ENCODE measurements at places on chromosomes 4 and X.

DNA sequence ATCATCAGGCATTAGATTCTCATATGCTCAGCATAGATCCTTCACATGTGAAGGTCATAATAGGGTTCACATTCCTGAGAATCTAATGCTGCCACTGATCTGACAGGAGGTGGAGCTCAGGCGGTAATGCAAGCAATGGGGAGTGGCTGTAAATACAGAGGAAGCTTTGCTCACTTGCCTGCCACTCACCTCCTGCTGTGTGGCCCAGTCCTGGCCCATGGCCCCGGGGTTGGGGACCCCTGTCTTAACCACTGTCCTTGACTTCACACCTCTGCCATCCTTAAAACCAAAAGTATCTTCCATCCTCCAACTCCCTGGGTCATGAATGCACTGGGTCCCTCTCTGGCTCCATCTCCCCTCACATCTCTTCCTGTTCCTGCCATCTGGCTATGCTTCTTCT lies 129.1 kb downstream of the HMX1 start:
- no peak overlapping the region for H3K27ac ChIP-seq
- no peaks in the 10 kb centered on the region for H3K4me1 ChIP-seq
- no peak for DNase-seq
- no peak overlapping the region for H3K4me3 ChIP-seq

DNA sequence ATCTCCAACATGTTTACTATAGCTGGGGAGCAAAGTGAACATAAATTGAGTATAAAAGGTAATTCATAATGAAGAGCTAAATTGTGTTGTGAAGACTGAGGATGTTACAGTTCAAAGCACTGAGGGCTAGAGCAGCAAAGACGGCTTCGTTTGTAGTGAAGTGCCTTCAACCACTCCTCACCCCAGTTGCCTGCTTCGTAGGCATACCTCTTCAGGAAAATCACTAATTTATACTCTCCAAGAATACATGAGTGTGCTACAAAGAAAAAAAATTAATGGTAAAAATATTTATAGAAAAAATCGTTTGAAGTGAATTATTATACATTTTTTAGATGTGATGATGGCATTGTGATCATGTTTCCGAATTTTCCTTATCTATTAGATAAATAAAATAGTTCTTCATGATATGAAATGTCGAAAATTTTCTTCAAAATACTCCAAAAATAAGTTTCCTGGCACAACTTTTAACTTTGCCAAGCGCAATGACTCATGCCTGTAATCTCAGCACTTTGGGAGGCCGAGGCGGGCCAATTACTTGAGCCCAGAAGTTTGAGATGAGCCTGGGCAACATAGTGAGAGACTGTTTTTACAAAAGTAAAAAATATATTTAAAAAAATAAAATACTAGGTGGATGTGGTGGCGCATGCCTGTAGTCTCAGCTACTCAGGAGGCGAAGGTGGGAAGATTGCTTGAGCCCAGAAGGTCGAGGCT lies 41.6 kb downstream of the ZFP42 start:
- H3K27me3 ChIP-seq: no peaks in the 10 kb centered on the region
- no peak for DNase-seq
- H3K4me1 ChIP-seq: no peaks in the 10 kb centered on the region
- H3K4me3 ChIP-seq: no peak overlapping the region
- no peak overlapping the region for H3K27ac ChIP-seq

GRCh38 chr4:70701271-70701670 lies 12.9 kb downstream of the UTP3 start:
- peaks cover 5% of the 10 kb centered on the region for H3K4me1 ChIP-seq
- no peak for DNase-seq
- H3K27ac ChIP-seq: no peak overlapping the region
- no peaks in the 10 kb centered on the region for H3K36me3 ChIP-seq

GRCh38 chrX:74781507-74782034 lies 143.7 kb downstream of the NEXMIF start:
- no peaks in the 10 kb centered on the region for H3K36me3 ChIP-seq
- no peak for DNase-seq
- no peaks in the 10 kb centered on the region for H3K4me1 ChIP-seq
- H3K27me3 ChIP-seq: no peaks in the 10 kb centered on the region
- no peak overlapping the region for H3K27ac ChIP-seq

DNA sequence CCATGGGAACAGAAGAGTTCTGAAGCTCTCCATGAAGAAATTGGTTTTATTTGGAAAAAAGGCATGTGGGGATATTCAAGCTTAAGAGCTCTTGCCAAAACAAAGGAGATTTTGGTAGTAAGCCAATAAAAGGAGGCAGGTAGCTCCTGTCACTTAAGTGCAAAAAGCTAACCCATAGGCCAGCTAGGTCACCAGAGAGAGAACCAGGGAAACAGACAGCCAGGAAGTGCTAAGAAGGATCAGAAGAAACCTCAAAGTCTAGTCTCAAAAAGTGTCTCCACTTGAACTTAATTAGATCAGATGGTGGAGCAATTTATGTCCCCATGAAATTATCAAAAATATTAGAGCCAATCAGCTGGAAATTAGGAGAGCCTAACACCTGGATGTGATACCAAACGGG lies 49.2 kb downstream of the CD40LG start:
- H3K36me3 ChIP-seq: no peaks in the 10 kb centered on the region
- H3K27me3 ChIP-seq: peaks cover 5% of the 10 kb centered on the region
- DNase-seq: no peak
- no peak overlapping the region for H3K4me3 ChIP-seq
- no peaks in the 10 kb centered on the region for H3K4me1 ChIP-seq

DNA sequence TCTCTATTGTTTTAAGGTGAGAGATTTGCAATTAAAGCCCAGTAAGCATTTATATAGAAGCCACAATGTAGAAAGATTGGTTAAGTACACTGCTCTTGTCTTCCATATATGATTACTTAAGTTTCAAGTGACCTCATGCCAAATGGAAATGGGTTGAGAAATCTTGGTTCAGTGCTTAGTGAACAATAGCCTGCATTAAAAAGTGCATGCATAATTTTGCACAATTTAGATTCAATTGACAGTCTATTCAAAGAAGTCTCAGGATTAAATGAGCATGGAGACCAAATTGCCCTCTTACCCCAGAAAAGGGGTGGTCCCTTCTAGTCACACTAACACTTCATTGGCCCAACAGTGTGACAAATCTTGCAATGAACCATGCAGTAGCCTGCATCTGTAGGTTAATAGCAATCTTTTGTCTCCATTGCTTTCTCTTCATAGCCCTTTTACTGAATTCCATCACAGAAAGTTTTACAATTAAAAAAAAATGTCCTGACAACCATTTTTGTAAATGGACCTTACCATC lies 93.6 kb downstream of the HHIP start:
- no peak overlapping the region for H3K27ac ChIP-seq
- no peak overlapping the region for H3K4me3 ChIP-seq
- H3K27me3 ChIP-seq: no peaks in the 10 kb centered on the region

Data from thyroid gland (tissue), 4 donors.